ENCODE measurements at places on chromosomes 5 and 9. TPM values are rescaled to one million over a fixed set of nuclear protein-coding genes. Genes with fewer than 3 reads are reported as not detected.

Gene BTNL3
- not detected for total RNA-seq

Gene NPR2
- 38.2 TPM for total RNA-seq

Gene ZFP37
- total RNA-seq, result 2.7 TPM

Gene SH3TC2
- 1.9 TPM for total RNA-seq

Gene CAMK2A
- total RNA-seq, result not detected

Gene ADGRD2
- not detected for total RNA-seq

Gene SLC1A1
- 3.7 TPM for total RNA-seq

Gene SPINK4
- total RNA-seq, result not detected

Gene RLN1
- total RNA-seq, result not detected

Gene SAPCD2
- total RNA-seq, result 0.92 TPM

Gene PCDHGB6
- total RNA-seq, result 17.2 TPM

Gene SOX30
- total RNA-seq, result not detected

Gene IL6ST
- 236 TPM for total RNA-seq

Gene ESM1
- total RNA-seq, result 3.9 TPM

Gene IFNA13
- total RNA-seq, result not detected

Gene UGT3A2
- total RNA-seq, result not detected

Gene OR1Q1
- not detected for total RNA-seq

Gene HTR1A
- total RNA-seq, result not detected

Gene NEURL1B
- 17.6 TPM for total RNA-seq

Gene RAD50
- 32.7 TPM for total RNA-seq

Gene SLC6A19
- total RNA-seq, result not detected

DNA sequence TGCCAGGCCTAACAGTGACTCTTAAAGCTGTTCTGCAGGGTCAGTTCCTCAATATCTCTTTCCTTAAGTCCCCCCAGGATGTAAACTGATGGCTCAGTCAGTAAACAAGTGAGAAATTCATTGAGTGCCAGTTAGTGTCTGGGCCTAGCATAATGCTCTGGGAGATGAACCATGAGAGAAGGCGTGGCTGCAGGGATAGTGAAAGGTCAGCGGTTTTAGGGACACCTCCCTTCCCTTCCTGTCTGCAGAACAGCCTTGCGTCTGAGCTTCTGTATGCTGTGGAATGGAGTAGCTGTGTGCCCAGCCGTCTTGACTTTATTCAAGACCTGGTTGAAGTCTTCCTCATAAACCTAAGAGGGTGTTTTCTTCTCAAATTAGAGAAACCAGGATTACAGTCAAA, 46.7 kb upstream of the DMRT3 start:
- no peak for DNase-seq

GRCh38 chr5:130078661-130079060, 174.4 kb downstream of the CHSY3 start:
- DNase-seq, result no peak

DNA sequence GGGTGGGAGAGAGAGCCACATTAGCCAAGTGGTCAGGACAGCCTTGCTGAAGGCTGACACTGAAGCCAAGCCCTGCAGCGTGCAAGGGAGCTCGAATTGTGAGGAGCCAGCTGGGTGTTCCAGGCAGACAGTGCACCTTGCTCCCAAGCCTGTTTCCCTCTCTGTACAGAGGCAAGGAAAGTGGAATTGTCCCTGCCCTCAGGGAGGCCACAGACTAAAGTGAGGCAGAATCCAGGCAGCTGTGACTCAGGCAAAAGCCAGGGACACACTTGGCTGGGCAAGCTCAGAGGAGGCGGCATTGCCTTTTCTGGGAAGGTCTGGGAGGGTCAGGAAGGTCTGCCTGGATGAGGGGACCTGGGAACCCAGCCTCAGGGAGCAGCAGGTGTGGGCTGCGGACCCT, 50.2 kb upstream of the LMX1B start:
- no peak for DNase-seq

- no peak for DNase-seq
Observed at GRCh38 chr5:103166706-103167105, 46.6 kb downstream of the PPIP5K2 start.

DNA sequence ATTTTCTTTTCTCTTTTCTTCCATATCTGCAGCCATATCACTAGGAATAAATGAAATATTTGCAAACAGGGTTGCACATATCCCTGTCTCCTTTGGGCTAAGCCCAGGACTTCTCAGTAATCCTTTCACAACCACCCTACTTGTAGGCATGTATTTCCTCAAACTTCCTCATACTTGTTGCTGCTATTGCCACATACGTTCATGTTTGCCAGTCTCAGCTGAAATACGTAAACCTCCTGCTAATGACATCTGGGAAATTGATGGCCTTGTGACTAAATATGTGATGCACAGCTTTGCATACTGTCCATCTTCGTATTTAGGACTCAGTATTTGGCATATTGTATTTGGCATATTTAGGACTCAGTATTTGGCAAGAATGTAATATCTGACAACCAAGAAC, 224.6 kb downstream of the PLK2 start:
- DNase-seq, result no peak

DNA sequence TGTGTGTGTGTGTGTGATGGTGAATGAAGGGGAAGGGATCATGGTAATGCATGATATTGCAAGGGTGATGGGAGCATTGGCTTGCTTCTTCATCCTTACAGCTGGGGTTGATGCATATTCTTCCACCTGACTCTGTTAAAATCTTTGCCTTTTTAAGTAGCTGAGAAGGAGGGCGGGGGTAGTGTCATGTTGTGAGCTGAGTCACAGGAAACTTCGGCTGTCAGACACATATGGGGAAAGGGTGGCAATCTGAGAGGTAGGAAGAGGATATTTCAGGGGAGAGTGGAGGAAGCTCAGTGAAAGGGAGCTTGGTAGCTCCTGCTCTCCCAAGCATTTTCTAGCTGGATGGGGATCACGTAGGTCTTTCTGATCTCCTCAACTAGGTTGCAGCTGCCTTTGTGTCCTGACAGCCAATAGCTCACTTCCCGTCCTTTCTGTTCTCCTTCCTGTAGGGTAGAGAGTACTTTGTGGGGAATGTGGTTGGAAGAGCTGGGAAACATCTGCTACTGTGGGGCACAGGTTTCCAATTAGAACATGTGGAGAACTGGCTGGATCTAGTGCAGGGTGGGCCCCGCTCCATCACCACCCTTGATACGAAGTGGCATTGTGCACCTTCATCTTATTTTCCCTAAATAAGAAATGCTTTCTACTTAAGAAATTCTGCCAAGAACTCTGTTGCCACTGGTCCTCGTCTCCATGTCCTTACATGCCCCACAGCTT, 18.1 kb upstream of the CLK4 start:
- DNase-seq, result no peak

- DNase-seq, result no peak
Observed at GRCh38 chr5:125214080-125214479, 467.6 kb upstream of the ZNF608 start.

- no peak for DNase-seq
Observed at GRCh38 chr9:136532799-136533774, 12.8 kb downstream of the NOTCH1 start.

- DNase-seq, result no peak
Observed at GRCh38 chr9:86907346-86907745, 40.0 kb downstream of the GAS1 start.

GRCh38 chr9:82375041-82375440, 386.5 kb downstream of the SPATA31D1 start:
- no peak for DNase-seq

DNA sequence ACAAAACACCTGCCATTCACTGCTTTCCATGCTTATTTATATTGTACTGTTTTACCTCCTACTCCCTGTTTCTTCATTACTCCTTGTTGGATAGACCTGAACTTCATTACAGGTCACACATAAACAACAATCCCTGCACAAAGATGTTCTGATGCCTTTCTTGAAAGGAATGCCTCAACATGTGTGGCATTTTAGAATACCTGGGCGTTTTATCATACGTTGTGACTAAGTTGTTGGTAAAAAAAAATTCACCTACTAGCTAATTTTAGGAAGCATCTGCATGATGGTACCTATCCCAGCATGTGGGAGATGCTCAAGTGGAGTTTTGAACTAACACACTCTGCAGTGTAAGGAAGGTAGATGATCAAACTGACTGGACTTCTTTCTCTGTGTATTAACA, 604.1 kb downstream of the TAF11L14 start:
- DNase-seq, result no peak

DNA sequence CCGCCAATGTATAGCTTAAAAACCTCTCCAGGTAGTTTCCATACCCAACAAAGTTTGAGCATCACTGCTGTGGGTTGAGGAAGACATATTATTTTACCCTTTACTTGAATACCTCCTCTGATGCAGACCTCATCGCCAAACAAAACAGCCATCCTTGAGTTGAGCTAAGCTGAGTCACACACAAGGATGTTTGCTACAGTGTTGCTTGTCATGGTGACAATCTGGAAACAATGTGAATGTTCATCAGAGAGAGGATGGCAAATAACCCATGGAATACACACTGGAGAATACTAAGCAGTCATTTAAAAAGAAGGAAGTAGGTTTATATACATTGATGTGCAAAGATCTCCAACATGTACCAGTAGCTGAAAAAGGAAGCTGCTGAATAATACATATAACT, 41.1 kb upstream of the TCF7 start:
- no peak for DNase-seq

DNA sequence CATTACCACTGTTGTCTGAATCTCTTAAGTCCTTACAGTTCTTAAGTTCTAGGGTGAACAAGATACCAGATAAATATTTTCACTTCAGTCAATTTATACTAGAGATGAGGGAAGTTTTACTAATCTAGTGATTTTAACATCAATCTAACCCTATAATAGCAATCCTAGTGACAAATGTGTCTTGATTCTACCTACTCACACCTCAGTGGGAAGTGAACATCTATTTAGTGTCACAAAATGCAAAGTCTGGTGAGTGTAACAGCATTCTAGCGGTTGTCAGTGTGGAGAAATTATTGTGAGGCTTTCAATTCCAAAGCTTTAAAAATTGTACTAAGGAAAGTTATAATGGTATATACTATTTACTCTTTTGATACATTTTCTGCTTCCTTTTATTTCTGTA, 225.8 kb upstream of the CYLC2 start:
- no peak for DNase-seq

- DNase-seq, result no peak
Observed at GRCh38 chr9:132037458-132037857, 42.2 kb downstream of the MED27 start.

GRCh38 chr5:113682497-113683136, 169.1 kb downstream of the YTHDC2 start:
- no peak for DNase-seq

DNA sequence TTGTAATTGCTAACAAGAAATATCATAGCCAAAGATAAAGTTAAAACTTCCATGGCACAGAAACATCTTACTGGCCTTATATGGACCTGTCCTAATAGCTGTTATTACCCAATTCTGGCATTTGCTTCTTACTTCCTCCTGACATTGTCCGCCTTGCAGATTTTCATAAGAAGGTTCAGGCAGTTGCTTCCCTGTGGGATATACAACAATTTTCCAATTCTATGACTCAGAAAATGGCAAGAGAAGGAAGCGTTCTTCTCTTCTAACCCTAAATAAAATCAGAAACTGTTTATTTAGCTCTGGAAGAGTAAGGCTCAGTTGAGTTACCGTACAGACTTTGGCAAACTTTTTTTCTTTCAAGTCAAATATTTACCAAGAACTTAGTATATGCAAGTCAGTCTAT, 1.7 kb downstream of the PRKAA1 start:
- no peak for DNase-seq

GRCh38 chr5:150066901-150067396, 19.4 kb downstream of the CSF1R start:
- DNase-seq, result no peak

- no peak for DNase-seq
Observed at GRCh38 chr5:135223404-135223803, 175.6 kb downstream of the MACROH2A1 start.

- DNase-seq, result no peak
Observed at GRCh38 chr5:93018461-93018860, 562.6 kb downstream of the NR2F1-AS1 start.

DNA sequence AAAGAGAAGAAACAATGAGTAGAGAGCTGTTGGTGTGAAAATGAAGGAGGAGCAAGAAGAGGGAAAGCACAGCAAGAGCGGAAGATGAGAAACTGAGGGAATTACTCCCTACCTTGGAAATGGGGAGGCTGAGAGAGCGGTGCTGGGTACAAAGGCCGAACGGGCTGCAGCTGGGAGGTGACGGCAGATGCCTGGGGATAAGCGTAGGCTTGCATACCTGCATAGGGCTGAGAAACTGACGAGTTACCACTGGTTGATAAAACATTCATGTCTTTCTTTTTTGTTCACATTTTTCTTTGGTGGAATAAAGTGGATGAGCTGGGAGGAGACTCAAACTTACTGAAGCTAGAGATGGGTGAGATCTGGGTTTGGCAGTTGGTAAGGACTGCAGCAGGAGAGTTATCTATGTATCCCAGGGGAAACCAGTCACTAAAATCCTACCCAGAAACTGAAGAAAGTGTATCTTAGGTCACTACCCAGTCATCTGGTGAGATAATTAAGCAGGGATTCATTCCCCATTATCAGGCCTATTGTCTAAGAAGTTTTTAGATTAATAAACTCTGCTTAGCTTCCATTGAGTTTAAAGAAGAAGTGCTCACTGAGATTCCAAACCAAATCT, 34.8 kb downstream of the FKBP15 start:
- no peak for DNase-seq

DNA sequence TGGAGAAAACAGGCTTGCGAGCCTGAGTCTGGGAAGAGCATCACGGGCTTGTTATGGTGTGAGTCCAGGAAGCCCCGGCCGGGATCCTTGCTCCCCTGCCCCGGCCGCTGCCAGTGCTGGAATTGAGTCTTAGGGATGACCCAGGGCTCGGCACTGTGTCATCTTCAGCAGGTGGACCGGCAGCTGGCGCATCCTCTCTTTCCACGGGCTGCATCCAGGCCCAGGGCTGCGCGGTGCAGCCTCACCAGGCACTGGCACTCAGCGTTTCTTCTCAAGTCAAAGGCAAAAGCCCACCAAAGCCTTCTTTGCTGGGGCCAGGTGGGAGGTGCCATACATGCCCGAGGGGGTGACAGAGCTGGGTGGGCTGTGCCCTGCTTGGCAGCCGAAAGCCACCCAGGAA, 46.6 kb downstream of the COL5A1 start:
- DNase-seq, result no peak

DNA sequence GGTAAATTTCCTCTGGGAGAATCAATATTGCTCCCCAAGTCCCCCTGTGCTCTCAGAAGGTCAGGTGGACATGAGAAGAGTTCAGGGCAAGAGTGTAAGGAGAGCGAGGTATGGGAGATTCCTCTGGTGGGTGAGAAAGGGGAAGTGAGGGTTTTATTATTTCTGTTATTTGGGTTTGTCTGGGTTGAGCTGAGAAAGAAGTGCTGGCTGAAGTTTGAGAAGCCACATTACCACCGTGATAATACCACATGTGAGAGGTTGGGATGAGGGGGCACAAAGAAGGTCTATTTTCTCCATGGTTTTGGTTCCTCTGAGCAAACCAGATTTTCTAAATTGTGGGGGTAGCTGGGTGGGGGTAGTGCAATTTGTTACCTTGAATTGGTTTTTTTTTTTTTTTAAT, 350.4 kb downstream of the OSTF1 start:
- DNase-seq, result no peak

DNA sequence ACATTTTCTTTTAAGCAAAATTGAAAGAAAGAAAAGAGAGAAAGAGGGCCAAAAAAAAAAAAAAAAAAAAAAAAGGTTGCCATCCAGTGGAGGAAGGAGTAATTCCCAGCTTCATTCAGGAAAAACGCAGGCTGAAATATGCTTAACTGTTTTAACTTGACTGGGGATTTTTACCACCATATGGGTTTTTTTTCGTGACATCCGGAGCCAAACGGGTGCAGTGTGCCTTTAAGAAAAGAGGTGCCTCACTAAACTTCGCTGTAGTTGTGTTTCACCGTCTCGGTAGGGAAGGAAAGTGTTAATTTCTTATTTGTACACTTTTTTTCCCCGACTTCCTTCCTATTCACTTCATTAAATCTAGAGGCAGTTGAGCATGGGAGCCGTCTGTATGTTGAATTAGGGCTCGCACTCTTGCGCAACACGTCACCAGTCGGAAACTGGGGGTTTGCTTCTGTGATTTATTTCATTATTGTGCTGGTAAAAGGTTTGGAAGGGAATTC, 143.0 kb downstream of the SMARCA2 start:
- no peak for DNase-seq
